ENCODE measurements at places on chromosomes 11 and 22.

GRCh38 chr22:23289851-23290724, 109.8 kb downstream of the BCR start:
- DNase-seq, result peak; percentile 12

DNA sequence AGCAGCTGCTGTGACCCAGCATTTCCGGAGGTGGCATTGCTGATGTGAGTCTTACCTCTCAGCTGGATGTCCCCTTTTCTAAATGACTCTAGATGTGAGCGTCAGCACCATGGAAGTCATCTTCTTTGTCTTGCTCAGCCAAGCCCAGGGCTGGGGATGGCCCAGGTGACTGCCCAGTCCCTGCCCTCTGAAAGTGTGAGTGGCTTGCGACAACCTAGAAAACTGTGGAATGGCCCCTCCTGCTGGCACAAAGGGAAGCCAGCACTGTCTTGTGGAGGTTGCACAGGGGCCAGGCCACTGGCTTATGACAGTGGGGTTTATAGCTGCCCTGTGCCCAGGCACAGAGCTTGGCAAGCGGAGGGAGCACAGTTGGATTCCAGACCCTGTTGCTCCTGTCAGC, 6.2 kb downstream of the TUB start:
- DNase-seq, result no peak

DNA sequence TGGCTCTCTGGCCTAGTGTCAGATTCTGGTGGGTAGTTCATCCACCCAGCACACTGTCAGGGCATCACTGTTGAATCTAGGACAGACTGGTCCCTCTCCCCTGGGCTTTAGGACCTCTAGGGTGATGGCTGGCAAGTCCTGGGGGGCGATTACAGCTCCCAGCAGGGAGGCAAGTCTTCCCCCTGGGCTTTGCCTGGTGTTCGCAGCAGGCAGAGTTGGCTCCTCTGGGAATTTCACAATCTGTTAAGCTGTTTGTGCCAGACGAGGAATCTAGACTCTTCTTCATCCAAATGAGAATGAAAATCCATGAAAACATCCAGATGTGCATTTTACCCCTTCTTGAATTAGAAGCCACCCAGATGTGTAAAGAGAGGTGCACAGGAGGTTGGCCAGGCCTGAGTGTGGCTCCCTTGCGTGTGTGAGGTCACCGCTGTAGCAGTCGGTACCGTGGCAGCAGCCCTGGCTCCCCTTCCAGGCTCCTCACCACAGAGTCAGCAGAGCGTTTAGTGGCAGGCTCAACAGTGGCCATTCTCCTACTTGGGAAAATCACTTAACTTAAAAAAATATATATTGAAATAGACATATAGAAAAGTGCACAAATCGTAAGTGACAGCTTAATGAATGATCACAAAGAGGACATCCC, 99.9 kb upstream of the TBCEL start:
- DNase-seq, result no peak

GRCh38 chr11:64286801-64287159, 1.1 kb downstream of the GPR137 start:
- no peak for DNase-seq

DNA sequence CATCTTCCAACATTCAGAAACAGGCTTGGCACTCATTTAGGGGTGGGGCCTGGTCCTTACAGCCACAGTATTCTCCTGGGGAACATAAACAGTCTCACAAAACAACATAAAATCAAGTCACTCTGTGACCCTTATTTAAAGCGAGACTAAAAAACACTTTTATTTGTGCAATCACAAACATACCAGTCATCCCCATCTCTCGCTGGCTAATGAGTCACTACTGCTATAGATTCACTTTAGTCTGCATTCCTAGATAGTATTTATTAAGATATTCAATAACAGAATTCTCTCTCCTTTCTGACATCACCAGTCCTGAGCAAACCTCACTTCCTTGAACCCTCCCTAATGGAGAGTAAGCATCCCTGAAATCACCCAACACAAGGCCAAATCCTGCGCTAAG, 68.0 kb downstream of the ZBTB44 start:
- DNase-seq, result no peak

GRCh38 chr11:60771879-60772525, 13.1 kb upstream of the MS4A10 start:
- DNase-seq, result no peak

- peak; percentile 57 for DNase-seq
Observed at GRCh38 chr11:119567688-119568582, 145.0 kb upstream of the THY1 start.

DNA sequence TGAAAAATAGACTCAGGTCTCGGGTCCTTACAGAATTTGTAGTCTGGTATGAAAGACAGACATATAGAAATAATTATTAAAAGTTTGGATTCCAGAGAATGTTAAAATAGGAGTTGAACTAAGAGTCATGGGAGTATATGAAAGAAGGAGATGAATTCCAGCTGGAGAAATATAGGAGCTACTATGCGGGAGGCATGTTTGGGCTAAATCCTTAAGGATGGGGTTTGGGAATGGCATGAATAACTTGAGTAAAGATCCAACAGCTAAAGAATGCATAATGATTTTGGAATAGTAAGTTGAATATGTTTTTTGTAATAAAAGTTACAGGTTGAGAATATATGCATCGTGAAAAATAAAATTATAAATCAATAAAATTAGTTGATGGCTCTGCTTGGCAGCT, 129.4 kb upstream of the SLC5A12 start:
- no peak for DNase-seq

GRCh38 chr22:16935209-16935608, 72.8 kb downstream of the GAB4 start:
- no peak for DNase-seq

DNA sequence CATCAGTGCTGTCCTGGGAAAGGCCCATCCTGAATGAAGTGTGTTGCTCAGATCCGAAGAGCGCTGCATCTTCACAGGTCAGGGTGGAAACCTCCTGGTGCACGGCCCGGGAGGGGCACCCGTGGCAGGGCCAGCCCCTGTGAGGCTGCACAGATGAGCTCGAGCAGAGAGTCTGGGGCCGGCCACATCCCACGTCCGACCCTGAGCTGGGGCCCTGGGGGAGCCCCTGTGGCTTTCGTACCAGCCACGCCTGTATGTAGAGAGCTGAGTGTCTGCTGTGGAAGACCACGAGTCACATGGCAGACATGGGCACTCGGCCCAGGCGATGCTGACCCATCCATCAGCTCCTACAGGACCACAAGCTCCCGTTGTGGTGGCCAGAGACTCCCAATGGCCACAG, 24.9 kb upstream of the SEPTIN5 start:
- no peak for DNase-seq

DNA sequence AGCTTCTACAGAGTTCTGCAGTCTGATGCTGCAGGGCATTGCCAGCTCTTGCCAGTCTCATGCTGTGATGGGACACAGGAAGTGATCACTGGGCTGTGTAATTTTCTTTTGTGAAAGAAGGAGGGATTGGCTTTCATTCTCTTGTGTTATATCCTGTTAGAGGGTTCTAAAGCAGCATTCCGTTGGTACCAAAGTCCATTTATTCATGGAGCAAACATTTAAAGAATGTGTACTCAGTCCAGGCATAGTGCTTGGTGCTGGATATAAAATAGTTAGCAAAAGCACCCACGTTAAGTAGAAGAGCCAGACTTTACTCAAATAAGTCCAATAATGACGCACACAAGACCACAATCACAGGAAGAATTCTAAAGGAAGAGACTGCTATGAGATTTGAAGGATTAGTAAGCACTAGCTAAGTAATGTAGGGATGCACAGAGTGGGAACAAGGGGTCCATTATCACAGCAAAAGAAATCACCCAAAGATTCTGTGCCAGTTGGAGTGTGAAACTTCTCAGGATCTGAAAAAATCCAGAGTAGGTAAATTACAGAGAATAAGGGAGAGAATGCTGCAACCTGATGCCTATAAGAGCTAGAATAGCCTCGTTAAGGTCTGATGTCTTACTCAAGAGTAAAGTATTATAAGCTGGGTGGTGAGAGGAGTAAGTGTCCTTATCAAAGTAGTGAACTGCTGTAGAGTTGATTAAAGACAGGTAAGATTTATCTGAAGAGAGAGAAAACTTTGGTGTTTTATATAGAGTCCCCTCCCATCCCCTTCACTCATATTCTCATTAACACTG, 728.3 kb downstream of the METTL15 start:
- DNase-seq, result no peak

GRCh38 chr11:42901084-42901483, 410.7 kb upstream of the API5 start:
- peak; percentile 24 for DNase-seq

DNA sequence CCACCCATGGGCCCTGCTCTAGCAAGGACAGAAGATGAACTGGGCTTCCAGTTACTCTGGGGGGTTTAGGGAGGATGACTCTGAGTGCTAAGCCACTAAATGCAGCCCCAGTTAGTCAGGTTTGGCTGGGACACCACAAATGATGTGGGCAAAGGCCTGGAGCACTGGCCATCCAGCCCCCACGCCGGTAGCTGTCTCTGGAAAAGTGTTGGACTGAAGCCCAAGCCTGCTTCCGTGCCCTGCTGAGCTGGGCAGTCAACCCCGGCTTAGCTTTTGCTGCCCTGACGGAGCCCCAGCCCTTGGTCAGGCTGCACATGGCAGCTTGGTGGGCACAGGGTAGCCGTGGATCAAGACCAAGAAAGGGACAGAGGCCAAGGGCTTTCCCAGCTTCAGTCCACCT, 5.7 kb upstream of the GSTP1 start:
- DNase-seq, result no peak

DNA sequence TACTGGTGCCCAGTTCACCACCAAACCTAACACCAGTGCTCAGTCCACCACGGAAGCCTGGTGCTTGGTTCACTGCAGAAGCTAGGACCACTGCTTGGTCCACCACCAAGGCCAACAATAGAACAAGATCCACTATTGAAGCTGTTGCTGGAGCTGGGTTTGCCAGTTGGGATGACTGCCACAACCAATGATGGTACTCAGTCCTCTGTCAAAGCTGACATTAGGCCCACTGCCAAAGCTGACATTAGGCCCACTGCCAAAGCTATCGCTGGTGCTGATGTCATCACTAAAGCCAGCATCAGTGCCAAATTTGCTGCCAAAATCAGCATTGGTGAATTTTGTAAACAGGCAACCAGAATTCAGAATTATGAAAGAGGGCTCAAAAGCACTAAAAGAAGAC, 1850.2 kb upstream of the RAG2 start:
- DNase-seq, result no peak

DNA sequence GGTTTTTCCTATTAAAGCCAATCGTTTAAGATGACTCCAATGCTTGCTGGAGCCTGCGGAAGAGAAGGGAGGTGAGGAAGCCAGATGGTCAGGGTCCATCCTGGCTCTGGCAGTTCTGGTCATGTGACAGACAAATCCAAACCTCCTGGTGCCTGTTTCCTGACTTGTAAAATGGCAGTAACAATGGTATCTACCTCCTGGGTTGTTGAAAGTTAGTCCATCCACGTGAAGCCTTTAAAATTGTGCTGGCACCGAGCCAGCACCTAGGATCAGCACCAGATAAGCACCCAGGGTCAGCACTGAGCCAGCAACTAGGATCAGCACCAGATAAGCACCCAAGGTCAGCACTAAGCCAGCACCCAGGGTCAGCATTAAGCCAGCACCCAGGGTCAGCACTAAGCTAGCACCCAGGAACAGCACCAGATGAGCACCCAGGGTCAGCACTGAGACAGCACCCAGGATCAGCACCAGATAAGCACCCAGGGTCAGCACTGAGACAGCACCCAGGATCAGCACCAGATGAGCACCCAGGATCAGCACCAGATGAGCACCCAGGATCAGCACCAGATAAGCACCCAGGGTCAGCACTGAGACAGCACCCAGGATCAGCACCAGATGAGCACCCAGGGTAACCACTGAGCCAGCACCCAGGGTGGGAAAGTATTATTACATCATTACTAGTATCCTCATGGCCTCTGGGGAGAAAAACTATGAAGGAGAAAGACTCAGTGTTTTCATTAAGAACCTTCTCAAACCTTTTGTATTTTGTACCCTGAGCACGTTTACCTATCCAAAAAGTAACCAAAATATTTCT, 17.2 kb downstream of the KIAA0930 start:
- DNase-seq, result no peak

GRCh38 chr11:1652771-1653540, 23.4 kb downstream of the KRTAP5-5 start:
- peak; percentile 12 for DNase-seq

DNA sequence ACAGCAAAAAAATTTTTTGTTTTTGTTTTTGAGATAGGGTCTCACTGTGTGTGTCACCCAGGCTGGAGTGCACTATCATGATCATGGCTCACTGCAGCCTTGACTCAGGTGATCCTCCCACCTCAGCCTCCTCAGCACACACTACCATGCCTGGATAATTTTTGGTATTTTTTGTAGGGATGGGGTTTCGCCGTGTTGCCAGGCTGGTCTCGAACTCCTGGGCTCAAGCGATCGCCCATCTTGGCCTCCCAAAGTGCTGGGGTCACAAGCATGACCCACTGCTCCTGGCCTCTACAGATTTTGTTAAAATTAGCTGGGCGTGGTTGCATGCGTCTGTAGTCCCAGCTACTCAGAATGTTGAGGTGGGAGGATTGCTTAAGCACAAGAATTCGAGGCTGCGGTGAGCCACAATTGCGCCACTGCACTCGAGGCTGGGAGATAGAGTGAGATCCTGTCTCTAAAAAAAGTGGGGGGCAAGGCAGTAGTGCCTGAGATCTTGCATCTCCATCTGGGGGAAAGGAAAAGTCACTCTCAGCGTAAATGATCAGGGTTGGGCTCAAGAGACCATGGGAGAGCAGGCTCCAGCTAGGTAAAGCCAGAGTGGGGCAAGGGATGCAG, 10.6 kb upstream of the DGKZ start:
- no peak for DNase-seq

- no peak for DNase-seq
Observed at GRCh38 chr11:71485466-71485865, 32.5 kb downstream of the NADSYN1 start.

GRCh38 chr22:21829523-21829922, 37.9 kb downstream of the MAPK1 start:
- no peak for DNase-seq

All from NCI-H1092 (cell line).